EL (cell line): ENCODE measurements at places on chromosomes 1 and 21.

- no peak for DNase-seq
These were observed 66.7 kb upstream of the PARP1 start for GRCh38 chr1:226474443-226475141.

GRCh38 chr1:56095696-56096665 is 483.4 kb downstream of the PLPP3 start:
- peak; percentile 70 for DNase-seq

GRCh38 chr1:48931506-48932192 is 155.0 kb upstream of the BEND5 start:
- peak; percentile 11 for DNase-seq

- DNase-seq, result no peak
These were observed 602 bp upstream of the CGN start for GRCh38 chr1:151510614-151510956.

GRCh38 chr1:89023026-89023425 is 360 bp upstream of the GBP3 start:
- DNase-seq, result no peak

DNA sequence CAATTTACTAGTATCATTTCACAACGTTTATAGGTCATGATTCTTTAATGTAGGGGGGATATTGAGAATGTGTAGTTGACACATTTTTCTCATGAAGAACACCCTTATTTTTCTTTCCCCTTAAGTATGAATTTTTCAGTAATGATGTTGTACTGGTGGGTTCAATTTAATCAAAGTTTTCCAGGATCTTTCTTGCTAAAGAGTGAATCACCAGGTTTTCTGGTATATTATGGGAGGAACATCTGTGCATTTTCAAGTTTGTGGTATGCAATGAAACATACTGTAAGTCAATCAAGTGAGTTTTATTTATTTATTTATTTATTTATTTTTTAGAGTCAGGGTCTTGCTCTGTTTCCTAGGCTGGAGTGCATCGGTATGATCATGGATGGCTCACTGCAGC is 221.2 kb upstream of the PTGFR start:
- no peak for DNase-seq

GRCh38 chr1:151916726-151917370 is 7.5 kb upstream of the THEM4 start:
- DNase-seq, result no peak

DNA sequence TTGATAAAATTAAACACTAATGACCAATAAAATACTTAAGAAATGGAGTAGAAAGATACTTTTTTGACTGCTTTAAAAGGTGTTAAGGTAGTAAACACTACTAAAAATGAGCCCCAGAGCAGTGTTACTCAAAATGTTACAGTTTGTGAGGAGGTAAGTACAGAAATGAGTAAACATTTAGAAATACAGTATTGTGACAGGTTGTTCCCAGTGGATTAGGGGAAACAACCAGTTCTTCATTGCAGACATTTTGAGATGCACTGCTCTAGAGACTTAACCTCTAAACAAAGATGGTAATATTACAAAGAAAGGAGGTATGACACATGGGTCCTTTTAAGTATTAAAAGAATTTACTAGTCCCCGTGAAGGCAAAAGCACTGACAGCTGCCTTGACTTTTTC is 12.7 kb downstream of the DHX9 start:
- no peak for DNase-seq

- DNase-seq, result no peak
These were observed 27.8 kb downstream of the RHCE start for GRCh38 chr1:25392841-25393240.

GRCh38 chr21:19275065-19275464 is 871.5 kb upstream of the TMPRSS15 start:
- no peak for DNase-seq

DNA sequence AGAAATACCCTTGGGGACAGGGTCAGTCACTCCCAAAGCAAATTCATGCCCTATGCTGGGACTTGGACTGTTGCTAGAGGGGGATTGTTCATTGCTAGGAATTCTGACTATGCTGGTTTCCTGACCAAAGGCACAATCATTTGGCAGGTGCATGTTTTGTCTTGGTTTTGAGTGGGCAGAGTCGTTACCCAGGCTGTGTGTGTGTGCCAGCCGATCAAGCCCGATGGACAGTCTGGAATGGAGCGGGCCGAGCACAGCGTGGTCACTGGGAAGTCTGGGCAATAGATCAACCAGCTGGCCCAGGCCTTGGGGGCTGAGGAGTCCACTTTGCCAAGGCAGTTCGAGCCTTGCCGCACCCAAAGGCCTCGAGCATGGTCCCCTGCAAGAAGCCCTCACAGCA is 60.9 kb downstream of the HTR6 start:
- DNase-seq, result no peak

- no peak for DNase-seq
These were observed 32.7 kb upstream of the WASF2 start for GRCh38 chr1:27522432-27523336.

DNA sequence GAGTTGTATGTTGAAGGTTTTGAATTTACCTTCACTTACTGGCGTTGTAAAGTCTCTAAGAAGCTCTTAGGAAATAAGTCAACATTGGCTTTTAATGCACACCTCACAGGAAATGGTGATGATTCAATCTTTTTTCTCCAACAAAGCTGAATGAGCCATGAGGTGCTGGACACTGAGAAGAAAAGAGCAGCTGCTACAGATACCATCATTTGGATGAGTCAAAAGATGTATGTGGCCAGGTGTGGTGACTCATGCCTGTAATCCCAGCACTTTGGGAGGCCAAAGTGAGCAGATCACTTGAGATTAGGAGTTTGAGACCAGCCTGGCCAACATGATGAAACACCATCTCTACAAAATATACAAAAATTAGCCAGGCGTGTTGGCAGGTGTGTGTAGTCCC is 3.3 kb upstream of the IL23R start:
- peak; percentile 47 for DNase-seq

DNA sequence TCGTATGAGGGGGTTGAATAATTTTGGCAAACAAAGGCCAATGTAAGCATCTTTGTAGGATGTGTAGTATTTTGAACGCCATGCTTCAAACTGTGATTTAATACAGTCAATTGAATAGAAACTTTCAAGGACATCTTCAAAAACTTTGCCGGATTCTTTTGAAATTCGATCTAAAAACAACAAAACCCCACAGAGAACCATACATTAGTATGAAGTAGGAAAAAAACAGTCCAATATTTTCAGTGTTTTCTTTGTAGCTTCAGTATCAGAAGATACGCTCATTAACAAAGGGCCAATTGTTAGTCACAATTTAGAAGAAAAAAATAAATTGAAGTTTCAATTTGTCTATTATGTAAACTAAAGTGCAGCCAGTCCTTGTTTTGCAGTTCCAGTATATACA is 20.7 kb upstream of the SYNJ1 start:
- DNase-seq, result no peak

DNA sequence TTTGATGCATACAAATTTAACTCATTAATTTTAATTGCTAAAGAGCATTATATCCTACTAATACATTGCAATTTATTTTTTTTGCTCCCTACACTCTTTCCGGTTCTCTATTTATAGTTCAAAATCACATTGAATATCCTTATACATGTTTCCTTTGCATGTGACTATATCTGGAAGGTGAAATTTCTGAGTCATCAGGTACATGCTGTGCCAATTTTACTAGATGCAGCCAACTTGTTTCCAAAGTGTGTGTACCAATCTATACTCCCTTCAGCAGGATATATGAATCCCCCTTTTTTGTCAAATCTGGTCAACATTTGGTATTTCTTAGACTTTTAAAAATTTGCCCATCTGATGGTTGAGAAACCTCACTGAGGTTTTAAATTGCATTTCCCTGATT is 602.9 kb upstream of the CAMK1G start:
- DNase-seq, result no peak

- no peak for DNase-seq
These were observed 59.5 kb downstream of the NTMT2 start for GRCh38 chr1:170205301-170205700.

DNA sequence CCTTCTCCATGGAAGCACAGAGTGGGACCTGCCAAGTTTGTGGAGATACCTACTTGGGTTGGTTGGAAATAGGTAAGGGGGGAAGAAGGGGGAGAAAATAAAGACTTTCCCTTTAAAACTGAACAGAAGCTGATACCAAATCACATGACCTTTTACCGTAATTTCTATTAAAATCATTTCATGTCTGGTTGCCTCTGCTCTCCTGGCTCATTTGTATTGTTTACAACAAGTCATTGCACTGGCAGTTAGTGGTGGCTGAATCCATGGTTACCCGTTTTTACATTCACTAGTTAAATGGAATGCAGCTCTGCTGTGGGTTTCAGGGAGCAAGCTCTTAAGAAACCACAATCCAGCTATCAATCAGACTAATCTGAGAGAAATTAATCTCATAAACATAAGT is 353.7 kb upstream of the ESRRG start:
- DNase-seq, result peak; percentile 44

DNA sequence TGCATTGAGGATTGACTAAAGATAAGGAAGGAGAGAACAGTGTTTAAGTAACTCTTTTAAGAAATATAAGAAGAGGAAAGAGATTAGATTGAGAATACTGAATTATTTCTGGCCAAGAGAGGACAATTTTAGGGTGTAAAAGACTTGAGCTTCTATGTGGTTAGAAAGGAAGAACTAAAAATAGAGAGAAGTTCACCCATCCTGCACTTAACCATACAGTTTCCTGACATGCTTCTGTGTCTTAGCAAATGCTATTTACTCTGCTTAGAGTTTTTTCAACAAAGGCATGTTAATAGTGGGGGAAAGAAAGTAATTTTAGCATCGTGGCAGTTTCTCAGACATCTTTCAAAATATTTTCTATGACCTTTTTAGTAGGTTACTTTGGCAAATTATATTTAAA is 122.8 kb upstream of the GPR52 start:
- no peak for DNase-seq

DNA sequence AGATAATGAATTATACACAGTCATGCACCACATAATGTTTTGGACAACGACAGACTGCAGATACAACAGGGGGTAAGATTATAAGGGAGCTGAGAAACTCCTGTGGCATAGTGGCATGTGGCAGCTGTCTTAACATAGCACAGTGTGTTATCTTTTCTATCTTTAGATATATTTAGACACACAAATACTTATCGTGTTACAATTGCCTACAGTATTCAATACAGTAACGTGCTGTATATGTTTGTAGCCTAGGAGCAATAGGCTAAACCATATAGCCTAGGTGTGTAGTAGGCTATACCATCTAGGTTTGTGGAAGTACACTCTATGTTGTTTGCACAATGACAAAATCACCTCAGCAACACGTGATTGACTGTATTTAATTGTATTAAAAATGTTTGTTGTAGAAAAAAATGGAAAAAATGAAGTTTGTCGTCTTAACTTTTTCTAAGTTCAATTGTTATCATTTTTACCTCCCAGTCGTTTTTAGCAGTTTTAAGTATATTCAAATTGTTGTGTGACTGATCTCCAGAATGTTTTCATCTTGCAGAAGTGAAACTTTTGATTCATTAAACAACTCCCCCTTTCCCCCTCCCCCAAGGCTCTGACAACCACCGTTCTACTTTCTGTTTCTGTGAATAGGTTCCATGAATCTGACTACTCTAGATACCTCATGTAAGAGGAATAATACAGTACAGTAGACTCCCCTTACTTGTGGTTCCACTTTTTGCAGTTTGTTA is 351.0 kb upstream of the B3GALT2 start:
- no peak for DNase-seq

GRCh38 chr1:238776126-238776525 is 610.2 kb upstream of the CHRM3 start:
- no peak for DNase-seq

GRCh38 chr1:157101149-157101548 is 1.5 kb upstream of the ETV3L start:
- DNase-seq, result no peak

DNA sequence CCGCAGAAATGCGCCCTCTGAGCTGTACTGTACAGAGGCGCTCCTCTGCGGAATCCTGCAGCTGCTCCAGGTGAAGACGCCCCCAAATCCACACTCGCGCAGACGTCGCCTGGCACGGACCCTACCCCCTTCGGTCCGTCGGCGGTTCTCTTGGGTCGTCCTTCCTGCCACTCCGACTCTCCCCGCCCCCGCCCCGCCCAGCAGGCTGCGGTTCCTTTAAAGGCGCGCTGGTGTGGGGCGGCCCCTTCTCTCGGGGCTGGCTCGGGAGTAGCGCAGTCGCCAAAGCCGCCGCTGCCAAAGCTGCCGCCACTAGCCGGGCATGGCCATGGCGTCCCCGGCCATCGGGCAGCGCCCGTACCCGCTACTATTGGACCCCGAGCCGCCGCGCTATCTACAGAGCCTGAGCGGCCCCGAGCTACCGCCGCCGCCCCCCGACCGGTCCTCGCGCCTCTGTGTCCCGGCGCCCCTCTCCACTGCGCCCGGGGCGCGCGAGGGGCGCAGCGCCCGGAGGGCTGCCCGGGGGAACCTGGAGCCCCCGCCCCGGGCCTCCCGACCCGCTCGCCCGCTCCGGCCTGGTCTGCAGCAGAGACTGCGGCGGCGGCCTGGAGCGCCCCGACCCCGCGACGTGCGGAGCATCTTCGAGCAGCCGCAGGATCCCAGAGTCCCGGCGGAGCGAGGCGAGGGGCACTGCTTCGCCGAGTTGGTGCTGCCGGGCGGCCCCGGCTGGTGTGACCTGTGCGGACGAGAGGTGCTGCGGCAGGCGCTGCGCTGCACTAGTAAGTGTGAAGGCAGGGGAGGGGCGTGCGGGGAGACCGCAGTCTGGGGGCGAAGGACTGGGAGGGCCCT is at the start of gene RASSF5:
RASSF5 (plus strand) TSS at position 248 of the 846 bp plus-strand sequence; CDS start at position 320, 72 bp downstream.
- DNase-seq, result peak; percentile 77

DNA sequence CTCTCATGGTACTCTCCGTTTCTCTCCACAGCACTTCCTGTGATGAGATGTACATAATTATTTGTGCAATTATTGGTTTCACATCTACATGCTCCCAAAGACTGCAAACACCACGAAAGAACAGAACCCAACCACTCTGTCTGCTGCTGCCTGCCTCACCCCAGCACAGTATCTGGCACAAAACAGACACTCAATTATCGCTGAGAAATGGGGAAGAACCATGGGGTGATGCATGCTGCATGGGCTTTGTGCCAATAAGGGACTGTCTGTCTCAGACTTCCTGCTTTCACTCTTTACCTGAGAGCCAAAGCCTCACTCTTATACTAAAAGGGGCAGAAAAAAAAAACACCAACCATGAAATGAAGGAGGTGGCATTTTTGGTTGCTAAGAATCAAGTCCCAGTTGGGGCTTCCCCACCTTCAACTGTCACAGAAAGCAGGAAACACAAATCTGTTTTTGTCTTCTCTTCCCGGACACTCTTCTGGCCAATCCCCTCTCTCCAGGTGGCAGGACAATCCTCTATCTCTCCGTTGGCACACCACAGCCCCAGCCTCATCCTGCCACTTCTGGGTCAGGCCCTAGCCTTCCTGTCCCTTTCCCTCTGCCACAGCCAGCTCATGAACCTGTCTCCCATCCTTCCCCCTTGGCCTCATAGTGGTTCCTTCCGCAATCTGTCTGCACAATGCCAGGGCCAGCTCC is 82.0 kb downstream of the TGFBR3 start:
- DNase-seq, result no peak

GRCh38 chr1:91585982-91586381 is 85.3 kb downstream of the CDC7 start:
- no peak for DNase-seq

DNA sequence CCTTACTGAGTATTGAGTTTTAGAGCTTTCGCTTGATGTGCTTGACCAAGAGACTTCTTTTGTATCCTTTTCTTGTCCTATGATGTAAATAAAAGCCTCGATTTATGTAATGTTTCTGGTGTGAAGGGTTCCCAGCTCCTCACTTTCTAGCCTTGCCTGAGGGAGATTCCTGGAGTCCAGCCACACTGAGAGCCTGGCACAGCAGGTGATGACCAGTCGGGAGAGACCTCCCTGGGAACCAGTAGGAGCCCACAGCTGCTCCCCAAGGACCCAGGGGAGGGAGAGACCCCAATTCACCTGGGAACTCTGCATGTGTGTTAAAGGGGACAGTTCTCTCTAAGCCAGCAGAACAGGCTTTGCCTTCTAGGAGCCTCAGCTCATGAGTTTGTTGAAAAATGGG is 8.9 kb downstream of the C1orf115 start:
- no peak for DNase-seq
